ENCODE measurements at places on chromosomes 12 and 14.
A peak's percentile ranks its signal among the peaks of the same experiment; 100 is the strongest.

- DNase-seq = no peak
These were observed 287.3 kb downstream of the BCL11B start for GRCh38 chr14:98984719-98985041.

DNA sequence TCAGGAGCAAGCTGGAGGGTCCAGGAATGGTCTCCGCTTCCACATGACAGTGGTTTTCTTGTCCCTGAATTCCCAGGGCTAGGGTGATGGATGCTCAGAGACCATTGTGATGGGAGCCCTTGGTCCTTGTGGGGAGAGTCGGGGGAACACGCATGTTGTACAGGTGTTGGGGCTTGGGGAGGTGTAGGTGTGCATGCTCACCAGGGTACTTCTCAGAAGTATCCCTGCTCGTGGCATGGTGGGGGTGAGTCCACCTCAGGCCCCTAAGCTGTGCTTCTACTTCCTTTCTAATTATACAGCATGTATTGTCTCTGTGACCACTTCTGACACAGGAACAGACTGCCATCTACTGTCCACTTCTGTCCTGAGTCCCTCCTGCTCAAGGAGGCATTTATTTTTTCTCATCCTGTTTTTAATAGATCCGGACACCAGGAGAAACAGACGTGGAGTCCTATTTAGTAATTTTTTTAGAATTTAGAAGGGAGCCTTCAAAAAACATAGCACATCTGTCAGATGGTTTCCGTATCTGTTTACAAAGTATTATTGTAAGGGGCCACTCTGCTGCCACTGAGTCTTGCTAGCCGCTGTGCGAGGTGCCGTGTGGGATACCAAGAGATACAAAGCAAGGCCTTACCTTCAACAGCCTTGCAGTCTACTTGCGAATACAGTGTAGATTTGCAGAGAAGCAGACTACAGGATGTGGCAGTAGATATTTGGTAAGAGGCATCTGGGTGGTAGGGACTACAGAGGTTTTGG lies 10.5 kb downstream of the NTF3 start:
- DNase-seq = peak; percentile 11

GRCh38 chr12:48882315-48882687 lies 16.6 kb upstream of the RND1 start:
- no peak for DNase-seq

- no peak for DNase-seq
These were observed 30.8 kb downstream of the PLEKHG3 start for GRCh38 chr14:64734990-64735389.

DNA sequence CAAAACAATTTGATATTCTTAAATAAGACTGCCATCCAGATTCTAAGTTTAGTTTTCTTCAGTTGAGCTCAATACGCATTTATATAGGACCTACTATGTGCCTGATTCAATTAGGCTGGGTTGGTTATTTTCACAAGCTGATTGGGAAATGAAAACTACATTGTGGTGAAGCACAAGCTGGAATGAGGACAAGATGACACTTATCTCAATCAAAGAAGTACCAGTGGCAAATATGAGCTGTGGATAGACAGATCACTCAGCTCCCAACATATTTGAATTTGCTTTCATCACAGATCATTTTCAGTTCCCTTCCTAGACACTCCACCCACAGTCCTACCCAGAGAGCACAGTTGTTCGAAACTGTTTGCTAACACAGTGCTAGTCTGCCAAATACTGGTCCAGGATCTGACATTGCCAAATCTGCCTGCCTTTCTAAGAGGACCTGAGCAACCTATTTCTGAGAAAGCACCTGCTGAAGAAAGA lies 74.7 kb downstream of the LLPH start:
- no peak for DNase-seq

DNA sequence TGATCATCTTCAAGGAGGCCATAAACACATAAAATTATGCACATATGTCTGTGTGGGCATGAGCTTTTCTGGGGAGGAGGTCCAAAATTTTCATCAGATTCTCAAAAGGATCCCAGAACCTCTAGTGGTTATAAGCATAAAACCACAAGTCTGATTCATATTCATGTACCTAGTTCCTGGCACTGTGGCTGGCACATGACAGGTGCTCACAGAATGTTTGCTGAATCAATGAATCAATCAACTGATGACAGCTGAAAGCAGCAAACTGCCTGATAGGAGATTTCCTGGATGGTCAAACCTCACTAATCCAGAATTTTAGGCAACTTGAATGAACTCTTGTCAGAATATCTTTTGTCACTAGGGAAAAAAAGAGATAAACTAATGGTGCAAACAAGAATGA lies 13.5 kb upstream of the CMKLR1 start:
- DNase-seq = no peak

GRCh38 chr12:108582509-108582908 lies 15.4 kb downstream of the TMEM119 start:
- DNase-seq = no peak

DNA sequence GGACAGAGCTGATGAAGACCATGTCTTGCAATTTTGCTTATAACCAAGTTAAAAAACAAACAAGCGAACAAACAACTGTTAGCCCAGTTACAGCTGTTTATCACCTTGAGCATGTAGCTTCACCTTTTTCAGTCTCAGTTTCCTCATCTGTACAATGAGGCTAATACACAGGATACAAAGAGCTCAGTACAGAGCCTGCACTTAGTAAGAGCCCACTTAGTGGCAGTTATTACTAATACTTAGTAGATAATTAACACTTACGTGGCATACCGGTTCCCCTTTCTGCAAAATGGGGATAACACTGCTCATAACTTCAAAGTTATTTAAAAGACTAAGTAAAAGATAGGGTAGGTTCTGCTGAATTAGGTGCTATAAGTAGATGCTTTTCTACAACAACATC lies 228.0 kb downstream of the MON2 start:
- no peak for DNase-seq

- DNase-seq = no peak
These were observed 9.9 kb downstream of the SLC15A4 start for GRCh38 chr12:128813883-128814282.
